ENCODE measurements at places on chromosomes 4 and X.

DNA sequence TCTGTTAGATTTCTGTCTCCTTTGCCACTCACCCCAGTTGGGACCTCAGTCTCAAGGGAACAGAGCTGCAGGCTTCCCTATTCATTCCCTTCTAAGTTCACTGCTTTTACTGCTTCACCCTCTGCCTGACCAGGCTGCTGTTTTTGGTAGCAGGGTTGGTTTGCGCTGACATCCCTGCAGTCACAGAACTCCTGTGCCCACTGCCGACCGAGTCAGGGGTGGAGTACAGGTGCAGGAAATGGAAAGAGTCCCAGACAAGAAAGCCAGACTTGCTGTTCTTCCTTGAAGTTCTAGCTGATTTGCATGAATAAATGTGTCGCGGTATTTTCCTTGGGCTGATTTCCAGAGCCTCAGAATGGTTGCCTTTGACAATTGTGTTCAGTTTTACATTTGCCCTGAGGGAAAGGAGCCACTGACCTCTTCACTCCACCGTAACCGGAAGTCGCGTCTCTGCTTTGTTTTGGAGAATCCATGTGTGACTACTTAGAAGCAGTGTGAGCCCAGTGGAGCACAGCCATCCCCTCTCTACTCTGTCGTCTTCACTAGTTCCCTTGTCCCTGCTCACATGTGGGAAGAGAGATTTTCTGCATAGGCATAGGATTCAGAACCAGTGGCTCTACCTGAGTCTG lies 84.8 kb downstream of the TNIP2 start:
- DNase-seq = no peak

GRCh38 chrX:15786915-15787314 lies 3.4 kb upstream of the ZRSR2 start:
- DNase-seq = peak; percentile 39

- no peak for DNase-seq
Measured at GRCh38 chr4:147550626-147551246, 66.5 kb upstream of the TMEM184C start.

- DNase-seq = no peak
Measured at GRCh38 chr4:32189788-32190187, 1469.6 kb downstream of the PCDH7 start.
